Activated CD4-positive, CD25-positive, alpha-beta regulatory T cell treated with anti-CD3 and anti-CD28 coated beads, Interleukin-2, amount 50 U/mL, for 16 hours (primary cell): ENCODE measurements at places on chromosomes 7 and 10.

DNA sequence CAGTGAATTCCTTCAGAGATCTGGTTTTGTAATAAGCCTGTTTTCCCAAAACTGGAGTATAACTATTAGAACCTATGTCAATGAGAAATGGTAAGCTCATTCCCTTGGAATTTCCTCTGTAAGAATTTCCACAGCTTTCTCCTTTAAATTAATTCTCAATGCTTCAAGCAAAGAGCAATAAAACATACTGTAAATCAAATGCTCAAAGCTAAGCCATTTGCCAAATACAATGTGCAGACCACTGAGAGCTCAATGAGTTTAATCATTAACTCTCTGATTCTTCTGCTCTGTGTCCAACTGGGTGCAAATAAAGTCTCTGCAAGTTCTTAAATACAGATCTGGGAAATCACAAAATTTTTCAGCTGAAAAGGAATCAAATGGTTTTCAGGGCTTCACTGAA lies 227.6 kb upstream of the IMMP2L start:
- DNase-seq = no peak

- no peak for DNase-seq
These were observed 693.3 kb downstream of the GRID1 start for GRCh38 chr10:85673270-85673669.

- no peak for DNase-seq
These were observed 25.6 kb upstream of the SOSTDC1 start for GRCh38 chr7:16491148-16491547.

- DNase-seq = no peak
These were observed 15.4 kb upstream of the EIF5AL1 start for GRCh38 chr10:79496896-79497295.

- no peak for DNase-seq
These were observed 248.0 kb upstream of the FZD8 start for GRCh38 chr10:35889971-35890675.

GRCh38 chr10:94266091-94266490 lies 96.6 kb downstream of the NOC3L start:
- no peak for DNase-seq

DNA sequence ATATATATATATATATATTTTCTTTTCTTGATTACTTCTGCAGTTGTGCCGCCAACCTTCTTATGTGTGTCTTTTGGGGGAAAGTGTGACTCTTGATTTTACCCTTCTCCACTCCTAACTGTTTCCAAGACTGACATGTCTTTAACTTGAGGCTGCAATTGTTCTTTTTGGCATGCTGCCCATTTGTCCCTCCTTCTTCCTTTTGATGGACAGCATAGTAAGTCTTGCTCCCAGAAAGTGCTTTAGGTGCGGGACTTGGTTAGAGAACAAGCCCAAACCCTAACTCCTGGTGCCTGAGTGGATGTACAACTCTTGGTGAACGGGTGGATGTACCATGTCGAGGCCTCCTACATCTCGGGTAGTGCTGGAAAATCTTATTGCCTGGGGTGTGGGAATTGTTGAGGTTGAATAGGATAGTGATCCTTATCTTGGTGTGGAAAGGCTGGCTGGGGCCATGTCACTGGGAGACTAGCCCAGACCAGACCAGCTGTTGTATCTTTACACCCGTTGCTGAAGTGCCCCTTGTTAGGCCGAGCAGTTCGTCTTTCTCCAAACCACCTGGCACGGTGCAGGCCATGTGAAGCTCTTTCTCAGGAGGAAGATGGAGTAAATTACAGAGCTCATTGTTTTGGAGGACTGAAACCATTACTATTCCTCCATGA lies 16.3 kb downstream of the TCF7L2 start:
- DNase-seq = no peak

- DNase-seq = no peak
These were observed 86.0 kb downstream of the ICA1 start for GRCh38 chr7:8175929-8176369.

DNA sequence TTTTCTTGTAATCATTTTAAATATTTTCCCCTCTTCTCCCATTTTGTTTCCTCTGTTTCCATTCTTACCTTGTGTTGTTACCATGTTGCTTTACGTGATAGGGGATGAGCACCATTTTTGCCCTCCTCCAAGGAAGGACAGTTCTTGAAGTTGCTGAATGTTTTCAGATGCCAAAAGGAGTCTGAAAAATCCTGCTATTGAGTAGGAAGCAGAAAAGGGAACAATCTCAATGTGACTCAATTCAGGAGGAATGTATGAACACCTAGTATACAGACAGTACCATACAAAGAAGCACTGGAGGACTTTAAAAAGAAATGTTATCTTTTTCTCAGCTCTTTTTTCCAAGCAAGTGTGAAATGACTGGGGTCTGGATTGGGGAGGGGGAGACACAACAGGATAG lies 5.1 kb upstream of the NAMPT start:
- DNase-seq = no peak

DNA sequence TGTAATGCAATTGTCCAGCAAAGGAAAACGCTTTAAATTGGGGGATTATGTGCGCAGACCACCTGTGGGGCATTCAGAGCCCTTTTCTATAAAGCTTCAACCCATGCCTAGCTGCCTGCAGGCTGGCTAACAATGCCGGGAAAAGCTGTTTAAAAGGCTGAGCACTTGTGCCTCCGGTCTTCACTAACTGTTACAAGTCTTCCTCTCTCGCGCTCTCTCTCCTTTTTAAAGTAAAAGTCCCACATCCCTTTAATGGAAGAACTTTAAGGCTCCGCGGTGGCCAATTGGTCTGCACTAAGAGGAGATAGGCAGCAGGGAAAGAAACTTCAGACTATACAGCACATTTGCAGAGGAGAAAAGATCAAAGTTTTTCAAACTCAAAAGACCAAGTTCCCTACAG lies 4.6 kb downstream of the FZD8 start:
- DNase-seq = no peak

GRCh38 chr10:119655566-119656001 lies 4.4 kb downstream of the BAG3 start:
- DNase-seq = peak; percentile 6

DNA sequence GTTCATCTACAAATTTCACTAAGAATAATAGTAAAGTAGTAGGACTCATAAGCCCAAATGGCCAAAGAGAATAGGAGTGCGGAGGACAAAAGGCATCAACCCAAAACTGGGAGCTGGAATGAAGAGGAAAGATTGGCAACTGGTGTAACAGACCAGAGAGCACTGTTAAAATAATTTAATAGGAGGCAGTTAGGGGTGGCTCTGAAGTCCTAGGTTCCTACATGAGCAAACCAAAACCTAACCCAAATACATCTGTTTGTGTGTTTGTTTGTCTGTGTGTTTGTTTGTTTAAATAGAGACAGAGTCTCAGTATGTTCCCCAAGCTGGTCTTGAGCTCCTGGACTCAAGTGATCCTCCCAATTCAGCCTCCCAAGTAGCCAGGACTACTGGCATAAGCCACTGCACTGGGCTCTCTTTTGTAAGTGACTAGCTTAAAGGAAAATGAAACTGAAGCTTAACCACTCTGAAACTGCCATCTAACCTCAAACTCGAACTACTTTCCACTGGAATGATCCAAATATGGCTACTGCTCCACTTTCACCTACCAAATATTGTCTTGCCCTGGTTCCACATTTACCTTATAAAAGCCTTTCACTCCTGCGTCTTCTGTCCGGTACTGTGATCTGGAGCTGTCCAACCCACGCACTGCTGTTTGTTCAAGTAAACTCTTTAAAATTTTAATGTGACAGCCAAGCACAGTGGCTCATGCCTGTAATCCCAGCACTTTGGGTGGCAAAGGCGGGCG lies 94.9 kb downstream of the AKR1D1 start:
- DNase-seq = no peak

DNA sequence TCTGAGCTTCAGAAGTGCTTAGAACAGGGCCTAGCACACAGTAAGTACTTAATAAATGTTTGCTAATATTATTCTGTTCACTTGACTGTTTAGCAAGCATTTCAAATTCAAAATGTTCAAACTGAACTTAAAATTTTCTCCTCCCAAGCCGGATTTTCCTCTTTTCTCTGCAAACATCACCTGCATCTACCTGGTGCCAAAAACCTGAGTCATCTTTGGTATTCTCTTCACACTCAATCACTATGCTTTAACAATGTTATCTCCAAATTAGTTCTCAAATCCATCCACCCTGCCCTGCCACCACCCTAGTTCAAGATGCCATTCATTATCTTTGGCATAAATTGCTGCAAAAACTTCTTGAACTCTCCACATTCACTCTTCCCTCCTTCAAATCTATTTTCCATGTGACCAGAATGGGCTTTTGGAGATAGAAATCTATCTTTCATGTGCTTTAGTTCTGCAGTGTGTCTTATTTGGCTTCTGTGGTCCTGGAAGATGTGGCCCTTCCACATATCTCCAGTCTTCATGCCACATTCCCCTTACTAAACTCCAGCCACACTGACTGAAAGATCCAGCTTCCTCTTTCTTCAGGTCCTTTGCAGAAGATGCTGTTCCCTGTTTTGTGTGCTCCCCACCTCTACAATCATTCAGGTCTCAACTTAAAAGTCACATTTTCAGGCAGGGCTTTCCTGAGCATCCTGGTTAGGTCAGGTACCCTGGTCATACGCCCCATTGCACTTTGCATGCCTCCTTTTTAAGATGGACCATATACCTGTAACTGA lies 2.0 kb downstream of the GGCT start:
- DNase-seq = no peak

GRCh38 chr7:17015598-17016031 lies 133.8 kb upstream of the AGR3 start:
- no peak for DNase-seq

GRCh38 chr10:15681076-15681475 lies 38.6 kb downstream of the ITGA8 start:
- no peak for DNase-seq

GRCh38 chr7:3493499-3493898 lies 192.4 kb downstream of the SDK1 start:
- DNase-seq = no peak

- no peak for DNase-seq
These were observed 66.3 kb upstream of the EFCAB10 start for GRCh38 chr7:105647591-105647990.

GRCh38 chr7:79570903-79571302 lies 117.4 kb upstream of the MAGI2 start:
- DNase-seq = no peak

DNA sequence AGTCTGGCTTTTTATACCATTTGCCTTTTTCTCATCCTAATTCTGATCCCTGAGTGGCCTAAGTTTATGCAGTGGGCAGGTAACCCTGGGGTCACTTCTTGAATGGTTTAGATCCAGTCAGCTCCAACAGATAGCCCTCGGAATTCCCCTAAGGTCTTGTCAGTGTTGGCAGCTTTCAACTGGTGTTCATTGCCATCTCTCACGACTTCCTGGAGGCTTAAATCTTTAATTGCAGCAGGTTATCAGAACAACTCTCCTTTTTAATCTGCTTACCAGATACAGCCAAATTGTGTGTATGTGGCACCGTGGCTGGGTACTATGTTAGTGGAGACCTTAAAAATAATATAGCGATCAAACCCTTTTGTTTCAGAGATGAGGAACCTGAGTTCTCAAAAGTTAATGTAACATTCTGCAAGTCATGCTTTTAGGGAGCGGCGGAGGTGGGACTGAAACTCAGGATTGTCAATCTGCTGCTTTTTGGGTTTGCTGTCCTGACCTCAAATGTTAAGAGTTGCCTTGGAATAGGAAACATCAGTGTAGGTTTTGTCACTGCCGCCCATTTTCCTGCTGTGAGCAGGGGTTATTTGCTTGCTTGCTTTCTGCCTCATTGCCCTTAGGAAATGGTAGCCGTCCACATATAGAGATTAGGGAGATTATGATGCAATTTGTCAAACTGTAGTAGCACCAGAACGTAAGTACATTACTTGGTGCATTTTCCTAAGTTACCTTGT lies 818 bp downstream of the DLD start:
- no peak for DNase-seq

DNA sequence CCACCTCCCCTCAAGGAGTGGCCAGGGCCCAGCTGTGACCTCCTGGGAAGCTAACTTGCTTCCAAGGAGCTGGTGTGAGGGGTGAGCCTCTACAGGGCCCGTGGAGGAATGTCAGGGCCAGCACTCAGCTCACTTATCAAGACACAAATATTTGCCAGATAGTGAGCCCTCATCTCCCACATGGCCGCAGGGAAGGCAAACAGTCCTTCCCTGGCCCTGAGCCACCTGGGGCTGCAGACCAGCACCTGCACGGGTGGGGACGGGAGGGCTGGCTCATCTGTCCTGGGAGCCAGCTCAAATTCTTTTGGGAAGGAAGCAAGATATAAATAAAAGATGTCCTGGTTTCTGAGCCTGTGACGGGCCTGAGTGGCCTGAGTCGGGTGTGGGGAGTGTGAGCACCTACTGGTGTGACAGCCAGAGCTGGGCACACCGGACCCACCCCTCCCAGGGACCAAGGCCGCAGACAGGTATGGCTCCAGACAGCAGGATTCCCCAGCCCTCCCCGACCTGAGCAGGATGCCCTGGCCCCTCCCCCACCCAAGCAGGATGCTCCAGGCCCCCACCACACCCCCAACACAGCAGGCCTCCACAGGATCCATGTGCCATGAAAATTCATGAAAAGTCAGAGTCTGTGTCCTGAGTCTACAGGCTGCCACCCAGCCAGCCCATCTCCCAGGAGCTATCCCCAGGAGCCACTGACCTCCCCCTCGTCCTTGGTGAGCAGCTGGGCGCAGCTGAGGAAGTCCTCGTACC lies 148.0 kb downstream of the MAPK8 start:
- DNase-seq = no peak

DNA sequence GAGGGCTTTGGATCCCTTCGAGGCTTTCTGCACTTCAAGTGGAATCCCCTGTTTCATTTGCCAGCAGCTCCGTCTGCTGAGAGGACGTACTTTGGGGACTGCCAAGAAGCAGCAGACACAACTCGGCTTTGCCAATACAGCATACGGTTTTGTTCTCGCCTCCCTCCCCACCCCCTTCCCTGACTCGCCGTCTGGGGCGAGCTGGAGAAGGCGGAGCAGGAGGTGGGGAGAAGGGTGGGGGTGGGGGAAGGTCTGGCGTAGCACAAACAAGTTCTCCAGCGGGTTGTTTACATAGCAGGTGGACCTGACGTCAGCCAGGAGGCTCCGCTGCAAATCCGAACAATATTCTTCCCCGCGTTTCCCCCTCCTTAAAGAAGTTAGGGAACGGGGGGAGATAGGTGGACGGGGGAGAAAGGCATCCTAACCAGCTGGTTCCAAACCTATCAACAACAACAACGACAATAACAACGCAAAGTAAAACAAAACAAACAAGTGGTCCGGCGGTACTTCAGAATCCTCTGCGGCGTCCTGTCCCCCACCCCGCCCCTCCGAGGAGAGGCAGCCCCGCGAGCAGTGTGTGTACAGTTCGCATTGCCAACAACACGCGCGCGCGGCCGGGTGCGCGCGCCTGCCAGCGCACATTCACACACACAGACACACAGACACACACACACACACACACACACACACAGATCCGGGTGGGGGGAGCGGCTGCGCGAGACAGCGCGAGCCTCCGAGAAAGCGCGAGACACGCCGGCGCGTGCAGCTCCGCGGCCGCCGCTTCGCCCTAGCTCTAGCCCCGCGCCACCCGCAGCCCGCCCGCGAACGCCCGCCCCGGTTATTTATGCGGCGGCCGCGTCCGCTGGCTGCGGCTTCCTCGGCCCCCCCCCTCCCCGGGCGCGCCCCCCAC lies 167.0 kb upstream of the PPP1R3A start:
- DNase-seq = no peak

DNA sequence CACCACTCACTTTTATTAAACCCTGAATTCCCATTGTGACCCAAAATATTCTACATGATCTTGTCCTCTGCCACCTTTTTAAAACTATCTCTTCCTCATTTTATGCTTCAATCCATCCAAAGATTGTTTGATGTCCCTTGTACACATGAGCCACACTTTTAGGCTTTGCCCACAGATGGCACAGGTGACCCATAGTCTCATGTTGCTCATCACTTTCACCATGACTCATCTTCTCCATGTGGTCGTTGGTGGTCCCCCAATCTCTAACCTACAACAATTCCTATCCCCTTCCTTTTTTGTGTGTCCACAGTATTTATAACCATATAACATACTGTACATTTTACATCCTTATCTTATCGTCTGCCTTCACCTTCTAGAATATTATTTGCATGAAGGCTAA lies 271.5 kb upstream of the ZWINT start:
- no peak for DNase-seq
